ENCODE measurements at places on chromosomes 3 and 15.

- peak; percentile 24 for DNase-seq
Observed at GRCh38 chr3:99637368-99638111, 854 bp upstream of the COL8A1 start.

- no peak for DNase-seq
Observed at GRCh38 chr3:66110840-66111239, 72.1 kb upstream of the MAGI1 start.

DNA sequence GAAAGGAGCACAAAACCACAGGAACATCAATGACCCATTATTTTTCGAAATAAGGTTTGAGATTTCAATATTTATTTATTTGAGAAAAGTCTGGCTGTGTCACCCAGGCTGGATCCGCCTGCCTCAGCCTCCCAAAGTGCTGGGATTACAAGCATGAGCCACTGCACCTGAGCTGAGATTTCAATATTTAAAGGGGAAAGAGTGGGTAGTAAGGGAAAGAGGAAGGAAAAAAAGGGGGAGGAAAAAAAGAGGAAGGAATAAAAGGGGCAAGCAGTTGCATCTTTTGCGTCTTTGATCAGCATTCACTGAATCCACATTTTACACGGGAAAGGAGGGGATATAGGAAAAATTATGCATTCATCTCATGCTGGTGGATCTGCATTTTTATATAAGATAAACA lies 47.4 kb downstream of the ERICH6 start:
- no peak for DNase-seq

- DNase-seq = no peak
Observed at GRCh38 chr15:90040618-90041017, 39.5 kb downstream of the ZNF710 start.

GRCh38 chr3:151328298-151328995 lies 902 bp downstream of the P2RY13 start:
- DNase-seq = peak; percentile 42

DNA sequence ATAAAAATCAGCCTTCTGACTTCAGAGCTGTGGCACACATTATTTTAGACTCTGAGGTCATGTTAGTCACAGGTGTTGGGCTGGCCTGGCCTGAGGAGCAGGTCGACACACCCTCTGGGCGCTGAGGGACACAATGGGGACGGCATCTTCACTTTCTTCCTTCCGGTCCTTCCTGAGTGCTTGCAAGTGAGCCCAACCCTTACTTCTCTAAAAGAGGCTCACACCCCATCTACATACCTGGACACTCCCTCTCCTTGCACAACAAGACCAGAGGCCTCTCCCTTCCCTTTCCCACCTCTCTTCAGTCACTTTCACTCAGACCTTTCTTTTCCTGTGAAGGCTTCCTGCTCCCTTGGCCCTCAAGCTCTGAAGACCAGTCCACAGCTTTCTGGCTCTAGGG lies 85.4 kb downstream of the XXYLT1 start:
- no peak for DNase-seq

- DNase-seq = no peak
Observed at GRCh38 chr3:113532698-113533533, 561 bp downstream of the SIDT1 start.

DNA sequence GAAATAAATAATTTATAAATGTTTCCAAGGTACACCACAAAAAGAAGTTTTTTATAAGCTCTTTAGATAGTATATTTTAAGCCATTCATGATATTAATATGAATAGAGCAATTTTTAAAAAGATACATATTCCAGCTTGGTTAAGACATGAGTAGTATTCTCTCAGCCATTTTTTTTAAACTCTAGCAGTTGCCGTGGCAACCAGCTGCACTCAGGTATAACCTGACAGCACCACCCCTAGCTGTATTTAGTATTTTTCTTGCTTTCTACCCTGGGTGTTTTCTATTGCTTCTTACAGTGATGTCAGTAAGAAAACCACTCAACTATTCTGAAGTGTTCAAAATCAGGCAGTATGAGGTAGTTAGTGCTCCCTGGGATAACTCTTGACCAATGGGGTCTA lies 496.3 kb upstream of the CNTN3 start:
- DNase-seq = no peak

DNA sequence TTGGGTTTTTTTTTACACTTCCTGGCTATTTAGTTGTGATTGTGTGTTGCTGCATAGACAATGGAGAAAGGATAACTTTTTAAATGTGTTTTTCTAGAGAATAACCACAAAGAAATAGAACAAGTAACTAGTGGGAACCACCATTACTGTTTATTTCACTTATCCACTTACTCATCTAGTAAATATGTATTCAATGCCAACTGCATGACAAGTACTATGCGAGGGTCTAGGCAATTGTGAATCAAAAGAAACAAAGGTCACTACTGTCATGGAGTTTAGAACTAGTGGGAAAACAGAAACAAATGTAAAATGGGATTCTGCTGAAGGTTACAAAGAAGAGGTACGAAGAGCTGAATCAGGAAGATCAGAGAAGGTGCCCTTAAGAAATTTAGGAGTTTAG lies 600.9 kb upstream of the ROBO2 start:
- no peak for DNase-seq

DNA sequence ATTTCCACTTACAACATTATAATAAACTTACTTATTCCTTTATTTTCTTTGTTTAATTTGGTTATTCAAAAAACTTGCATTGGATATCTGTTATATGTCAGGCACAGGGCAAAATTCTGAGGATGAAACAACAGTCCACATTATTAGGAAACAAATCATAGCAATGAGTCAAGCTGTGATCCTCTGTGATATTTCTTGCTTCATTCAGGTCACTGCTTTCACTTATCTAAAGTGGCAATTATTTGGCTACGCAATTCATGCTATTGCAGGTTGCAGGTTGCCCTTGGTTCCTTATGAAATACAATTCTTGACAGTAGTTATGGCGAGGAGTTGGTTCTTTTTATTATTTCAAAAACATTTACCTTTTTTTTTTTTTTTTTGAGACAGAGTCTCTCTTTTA lies 66.4 kb upstream of the CNTN6 start:
- no peak for DNase-seq

DNA sequence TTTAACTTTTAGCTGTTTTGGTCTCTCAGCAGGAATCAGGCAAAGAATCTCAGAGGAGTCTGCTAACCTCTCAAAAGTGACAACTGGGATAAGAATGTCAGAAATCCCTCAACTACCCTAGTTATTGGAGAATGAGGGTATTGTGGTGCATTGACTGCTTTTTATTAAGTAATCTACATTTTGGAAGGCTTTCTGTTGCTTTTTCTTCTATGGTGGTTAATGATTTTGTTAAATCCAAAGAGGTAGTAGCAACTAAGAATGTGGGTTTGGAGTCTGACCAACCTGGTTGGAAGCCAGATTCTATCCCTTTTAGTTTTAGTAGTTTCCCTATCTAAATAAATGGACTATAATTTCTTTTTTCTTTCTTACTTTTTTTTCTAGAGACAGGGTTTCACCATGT lies 94.7 kb upstream of the RNF7 start:
- no peak for DNase-seq

- peak; percentile 9 for DNase-seq
Observed at GRCh38 chr3:94716326-94717018, 653.6 kb downstream of the NSUN3 start.

DNA sequence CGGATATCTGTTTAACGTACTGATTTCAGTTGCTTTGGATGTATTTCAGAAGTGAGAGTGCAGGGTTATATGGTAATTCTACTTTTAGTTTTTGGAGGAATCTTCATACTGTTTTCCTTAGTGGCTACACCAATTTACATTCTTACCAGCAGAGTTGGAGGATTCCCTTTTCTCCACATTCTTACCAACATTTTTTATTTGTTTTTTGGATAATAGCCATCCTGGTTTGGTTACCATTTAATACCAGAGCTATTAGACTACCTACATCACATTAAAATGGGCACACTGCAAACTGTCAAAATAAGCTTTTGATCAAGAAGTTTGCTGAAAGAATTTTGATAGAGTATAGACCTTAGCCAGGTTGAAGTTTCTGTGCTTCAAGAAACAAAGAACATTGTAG lies 217.2 kb upstream of the CFAP20DC start:
- no peak for DNase-seq

DNA sequence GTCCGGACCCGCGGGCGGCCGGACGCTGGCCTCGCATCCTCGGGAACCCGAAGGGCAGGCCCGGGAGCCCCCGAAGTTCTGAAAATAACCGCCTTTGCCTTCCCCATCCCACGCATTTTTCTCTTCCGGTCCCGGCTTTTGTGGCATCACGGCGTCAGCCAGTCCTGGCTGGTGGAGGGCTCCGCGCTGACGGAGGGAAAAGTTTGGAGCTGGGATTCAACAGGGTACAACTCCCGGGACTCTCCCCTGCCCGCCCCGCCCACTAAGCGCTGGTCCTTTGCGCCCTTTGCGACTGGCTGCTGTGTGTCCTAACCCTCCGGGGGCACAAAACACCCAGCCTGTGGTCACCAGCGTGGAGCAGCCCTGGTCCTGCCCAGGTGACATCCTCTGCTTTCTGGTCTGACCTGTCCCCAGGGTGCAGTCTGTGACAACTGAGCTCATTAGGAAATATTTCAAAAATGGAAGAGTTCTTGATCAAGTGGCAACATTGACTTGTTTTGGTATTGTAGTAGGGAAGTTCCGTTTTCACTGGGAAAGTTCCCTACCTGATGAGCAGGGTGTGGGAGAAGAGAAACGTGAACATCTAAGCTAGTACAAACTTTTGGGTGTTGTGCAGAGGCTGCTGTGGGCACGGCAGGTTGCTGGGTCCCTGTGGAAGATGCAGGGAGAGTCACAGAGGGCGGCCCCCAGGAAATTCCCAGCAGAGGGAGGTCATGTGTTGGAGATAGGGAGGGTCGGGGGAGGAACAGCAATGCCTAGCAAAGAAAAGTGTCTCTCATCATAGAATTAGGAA lies 775 bp downstream of the ARNT2 start:
- DNase-seq = no peak

DNA sequence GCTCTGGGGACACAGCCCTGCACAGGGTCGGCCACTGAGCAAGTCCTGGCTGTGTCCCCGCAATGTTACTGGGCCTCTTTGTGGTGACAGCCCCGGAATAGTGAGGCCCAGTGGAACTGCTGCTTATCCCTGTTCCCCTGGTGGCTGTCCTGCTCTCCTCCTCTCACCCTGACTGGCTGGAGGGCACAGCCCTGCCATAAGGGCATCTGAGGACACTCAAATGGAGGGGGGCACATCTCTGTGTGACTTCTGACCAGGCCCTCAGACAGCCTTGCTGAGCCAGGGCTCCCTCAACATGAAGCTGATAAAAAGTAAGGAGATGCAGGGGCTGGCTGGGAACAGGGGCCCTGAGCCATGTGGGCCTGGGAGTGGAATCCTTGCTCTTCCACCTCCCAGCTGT lies 127.4 kb upstream of the ATP2B2 start:
- no peak for DNase-seq

GRCh38 chr15:66733976-66734375 lies 31.9 kb downstream of the SMAD6 start:
- peak; percentile 36 for DNase-seq

- DNase-seq = peak; percentile 53
Observed at GRCh38 chr3:141011232-141011996, 39.7 kb upstream of the SPSB4 start.

GRCh38 chr3:27939940-27940339 lies 217.8 kb upstream of the EOMES start:
- DNase-seq = no peak

- no peak for DNase-seq
Observed at GRCh38 chr15:26049900-26050657, 187.0 kb upstream of the ATP10A start.

DNA sequence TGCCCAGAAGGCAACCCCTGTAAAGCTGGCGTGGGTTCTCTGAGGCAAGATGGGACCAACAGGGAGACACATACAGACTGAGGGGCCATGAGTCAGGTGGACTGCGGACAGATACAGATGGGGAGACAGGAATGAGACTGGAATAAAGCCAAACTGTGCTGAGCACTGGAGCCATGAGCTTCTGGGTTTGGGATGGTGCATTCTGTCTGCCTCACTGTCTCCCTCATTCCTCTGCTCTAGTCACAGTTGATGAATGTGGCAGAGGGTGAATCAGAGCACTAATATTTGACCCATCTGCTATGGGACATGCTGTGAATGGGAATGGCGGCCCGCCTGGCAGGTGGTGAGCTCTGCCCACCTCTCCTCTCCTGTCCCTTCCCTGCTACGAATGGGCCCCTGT lies 262.9 kb downstream of the EPHB1 start:
- no peak for DNase-seq

DNA sequence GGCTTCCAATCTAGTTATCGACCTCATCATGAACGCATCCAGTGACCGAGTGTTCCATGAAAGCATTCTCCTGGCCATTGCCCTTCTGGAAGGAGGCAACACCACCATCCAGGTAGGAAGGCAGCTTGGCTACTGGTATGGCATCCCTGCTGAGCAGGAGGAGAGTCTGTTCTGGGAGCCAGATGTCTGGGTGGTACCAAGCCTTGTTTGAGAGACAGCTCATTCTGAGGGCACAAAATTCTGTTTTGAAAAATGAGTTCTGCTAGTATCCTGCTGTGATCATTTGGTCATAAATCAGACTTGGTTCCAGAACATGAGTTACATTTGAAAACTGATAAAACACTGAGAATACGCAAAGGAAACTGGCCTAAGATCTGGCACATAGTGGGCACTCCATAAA lies 242.1 kb downstream of the ITPR1 start:
- DNase-seq = no peak

DNA sequence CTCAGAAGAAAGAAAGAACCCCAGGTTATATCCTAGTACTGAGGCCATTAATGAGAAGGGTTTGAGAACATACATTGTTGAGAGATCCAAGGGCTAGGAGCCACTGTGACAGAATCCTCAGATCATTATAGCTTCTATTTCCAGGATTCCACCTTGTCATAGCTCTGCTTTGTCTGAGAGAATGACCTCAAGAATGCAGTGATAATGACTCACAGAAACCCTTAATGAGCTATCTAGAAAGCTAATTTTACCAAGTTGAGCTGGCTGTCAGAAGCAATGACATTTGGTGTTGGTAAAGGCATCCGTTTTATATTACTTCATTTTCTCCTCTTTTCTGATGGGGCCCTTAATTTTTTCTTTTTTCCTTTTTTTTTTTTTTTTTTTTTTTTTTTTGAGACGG lies 10.9 kb downstream of the TRIP4 start:
- DNase-seq = no peak

GRCh38 chr15:66833371-66833770 lies 131.3 kb downstream of the SMAD6 start:
- no peak for DNase-seq

GRCh38 chr3:189289251-189289650 lies 117.5 kb downstream of the TPRG1 start:
- DNase-seq = no peak

- DNase-seq = no peak
Observed at GRCh38 chr15:65782096-65782495, 10.0 kb downstream of the DENND4A start.

DNA sequence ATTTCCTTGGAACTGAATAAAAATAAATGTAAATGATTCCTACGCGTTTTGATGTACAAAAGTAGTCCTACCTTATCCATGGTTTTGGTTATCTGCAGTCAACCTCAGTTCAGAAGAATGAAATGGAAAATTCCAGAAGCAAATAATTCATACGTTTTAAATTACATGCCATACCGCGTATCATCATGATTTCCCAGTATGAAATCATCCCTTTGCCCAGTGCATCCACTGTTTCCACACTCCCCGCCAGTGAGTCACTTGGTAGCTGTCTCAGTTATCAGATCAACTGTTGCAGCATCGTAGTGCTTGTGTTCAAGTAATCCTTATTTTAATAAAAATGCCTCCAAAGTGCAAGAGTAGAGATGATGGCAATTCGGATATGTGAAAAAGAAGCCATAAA lies 9.1 kb upstream of the MFSD1 start:
- no peak for DNase-seq

All from pons (tissue), 1 donor.